Calu3 (cell line): ENCODE measurements at places on chromosomes 2 and 18. TPM values are rescaled to one million over a fixed set of nuclear protein-coding genes. Genes with fewer than 3 reads are reported as not detected.

DNA sequence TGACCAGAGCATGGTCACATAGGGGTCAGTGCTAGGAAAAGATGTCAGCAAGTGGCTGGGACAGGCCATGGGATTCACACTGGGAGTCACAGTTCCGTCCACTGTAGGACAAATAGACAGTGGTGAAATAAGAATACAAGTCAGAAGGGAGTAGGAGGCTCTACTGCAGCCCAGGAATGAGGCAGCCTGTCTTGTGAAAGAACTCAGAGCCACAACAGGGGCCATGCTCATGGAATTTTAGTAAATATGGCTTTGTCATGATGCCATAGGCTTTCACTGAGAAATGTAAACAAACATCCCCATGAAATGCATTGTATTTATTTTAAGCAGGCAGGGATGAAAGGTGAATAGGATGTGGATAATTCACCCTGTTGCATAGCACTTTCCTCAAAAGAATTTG lies 504.3 kb downstream of the SOX11 start:
- DNase-seq: no peak

DNA sequence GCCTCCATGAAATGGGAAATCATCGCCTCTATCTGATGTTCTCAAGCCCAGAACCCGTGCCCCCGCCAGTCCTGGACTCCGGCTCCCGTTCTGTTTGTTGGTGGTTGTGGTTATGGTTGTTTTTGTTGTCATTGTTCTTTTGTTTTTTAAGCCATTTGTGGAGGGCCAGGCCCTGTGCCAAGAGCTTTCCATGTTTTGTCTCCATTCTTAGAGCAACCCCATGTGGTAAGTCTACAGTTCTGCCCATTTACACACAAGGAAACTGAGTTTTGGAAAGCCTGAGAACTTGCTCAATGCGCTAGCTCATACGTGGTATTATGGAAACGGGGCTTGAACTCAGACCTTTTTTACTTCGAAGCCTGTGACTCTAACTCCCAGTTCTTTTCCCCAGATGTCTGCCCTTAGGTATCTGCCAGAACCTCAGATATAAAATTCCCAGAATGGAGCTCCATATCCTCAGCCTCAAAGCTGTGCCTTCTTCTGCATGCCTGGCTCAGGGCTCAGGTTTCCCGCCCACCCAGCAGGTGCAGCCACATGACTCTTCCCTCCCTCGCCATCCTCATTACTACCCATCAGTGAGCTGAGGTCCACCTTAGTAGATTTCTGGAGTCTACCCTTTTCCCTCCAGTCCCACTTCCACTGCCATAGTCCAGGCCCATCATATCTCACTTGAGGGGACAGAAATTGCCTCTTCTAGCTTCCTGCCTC lies 194.1 kb downstream of the KLHL29 start:
- no peak for DNase-seq

- no peak for DNase-seq
Measured at GRCh38 chr2:218344090-218344754, 12.4 kb upstream of the CATIP start.

Gene SCLY
- total RNA-seq: 37.5 and 38.2 TPM in 2 replicates

Gene ALK
- total RNA-seq: not detected in 2 replicates
